RPMI7951 (cell line): ENCODE measurements at places on chromosomes 3 and 15.
A peak's percentile ranks its signal among the peaks of the same experiment; 100 is the strongest.

- no peak for DNase-seq
Observed at GRCh38 chr15:52228921-52229320, 37.7 kb upstream of the GNB5 start.

GRCh38 chr3:175260145-175260794, 401.1 kb downstream of the NAALADL2 start:
- DNase-seq, result peak; percentile 11

GRCh38 chr15:90482124-90483011, 47.4 kb upstream of the CRTC3 start:
- DNase-seq, result peak; percentile 49

- DNase-seq, result peak; percentile 88
Observed at GRCh38 chr15:66269326-66270090, 16.0 kb upstream of the MEGF11 start.

DNA sequence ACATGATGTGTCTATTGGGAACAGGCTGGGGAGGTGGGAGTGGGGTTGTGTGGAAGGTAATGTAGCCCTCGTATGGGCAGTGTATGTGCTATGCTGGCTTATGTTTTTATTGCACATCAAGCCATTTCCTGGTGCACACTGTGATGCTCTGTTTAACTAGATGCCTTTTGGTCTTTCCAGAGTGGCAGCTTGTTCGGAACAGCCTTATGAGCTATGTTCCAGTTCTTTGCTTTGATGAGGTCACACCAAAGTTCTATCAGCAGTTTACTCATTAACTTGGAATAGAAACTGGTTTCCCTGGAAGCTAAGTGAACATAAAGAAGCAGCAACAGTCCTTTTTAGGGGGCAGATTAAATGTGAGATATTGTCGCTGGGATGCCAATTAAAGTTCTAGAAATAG, 133.9 kb downstream of the DIPK2A start:
- DNase-seq, result no peak

DNA sequence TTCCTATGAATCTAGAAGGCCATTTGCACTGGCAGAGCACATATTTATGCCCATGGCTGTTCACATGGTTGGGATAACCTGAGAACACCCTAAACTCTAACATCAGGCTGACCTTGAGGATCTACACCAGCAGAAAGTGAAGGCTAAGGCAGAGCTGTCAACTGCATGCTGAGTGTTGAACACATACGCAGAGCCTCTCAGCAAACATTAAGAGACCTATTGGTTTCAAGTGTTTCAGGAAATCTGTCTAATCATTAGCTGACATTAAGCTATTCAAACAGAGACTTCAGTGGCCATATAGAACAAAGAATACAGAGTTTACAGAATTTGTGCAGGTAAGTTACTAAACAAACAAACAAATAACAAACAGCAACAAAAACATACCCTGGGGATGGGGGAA, 16.1 kb upstream of the SEC61A1 start:
- DNase-seq, result no peak

- no peak for DNase-seq
Observed at GRCh38 chr3:66000506-66000905, 38.2 kb downstream of the MAGI1 start.

- DNase-seq, result peak; percentile 100
Observed at GRCh38 chr3:149575961-149576564, 81.8 kb downstream of the WWTR1 start.

DNA sequence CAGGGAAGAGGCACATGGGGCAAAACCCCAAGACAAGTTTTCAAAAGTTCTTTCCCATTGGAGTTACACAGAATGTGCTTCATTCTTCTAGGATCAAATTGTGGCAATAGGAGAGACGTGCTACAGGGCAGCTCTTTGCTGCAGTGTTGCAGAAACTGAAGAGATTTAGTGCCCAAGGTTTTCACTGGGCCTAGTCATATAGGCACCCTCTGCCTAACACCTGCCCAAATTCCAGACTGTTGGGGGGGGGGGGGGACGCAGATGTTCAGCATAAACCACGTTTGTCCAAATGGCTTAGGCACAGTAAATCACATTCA, 346.8 kb upstream of the ZNF717 start:
- no peak for DNase-seq
